ENCODE measurements at places on chromosomes 11 and 22.
A peak's percentile ranks its signal among the peaks of the same experiment; 100 is the strongest.

GRCh38 chr11:34830648-34831047 lies 85.5 kb downstream of the APIP start:
- no peaks in the 10 kb centered on the region for H3K36me3 ChIP-seq
- H3K27ac ChIP-seq, result no peak overlapping the region
- H3K4me3 ChIP-seq, result no peak overlapping the region
- H3K4me1 ChIP-seq, result peaks cover 11% of the 10 kb centered on the region
- DNase-seq, result no peak

DNA sequence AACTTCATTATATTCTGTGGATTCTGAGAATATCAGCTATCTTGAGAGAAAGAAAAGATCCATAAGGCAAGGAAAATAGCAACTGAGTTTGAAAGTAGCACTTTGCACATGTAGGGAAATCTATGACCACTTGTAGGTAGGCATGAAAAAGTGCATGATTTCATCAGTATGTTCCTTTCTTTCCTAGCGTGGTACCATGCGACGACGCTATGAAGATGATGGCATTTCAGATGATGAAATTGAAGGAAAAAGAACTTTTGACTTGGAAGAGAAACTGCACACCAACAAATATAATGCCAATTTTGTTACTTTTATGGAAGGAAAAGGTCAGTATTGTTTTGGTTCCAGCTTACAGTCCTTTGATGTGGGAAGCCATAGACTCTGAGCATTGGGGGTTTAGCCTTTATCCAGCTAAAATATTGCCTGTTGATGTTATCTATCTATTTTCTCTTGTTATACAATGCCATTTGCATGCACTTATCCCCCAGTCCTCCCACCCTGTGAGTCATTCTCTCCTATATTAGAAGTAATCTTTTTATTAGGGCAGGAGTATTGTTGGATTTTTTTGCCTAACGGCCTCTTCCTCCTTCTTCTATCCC lies 60.9 kb downstream of the KDM2A start:
- H3K27me3 ChIP-seq, result no peaks in the 10 kb centered on the region
- H3K4me1 ChIP-seq, result no peaks in the 10 kb centered on the region
- no peak for DNase-seq
- no peaks in the 10 kb centered on the region for H3K36me3 ChIP-seq
- H3K27ac ChIP-seq, result no peak overlapping the region

DNA sequence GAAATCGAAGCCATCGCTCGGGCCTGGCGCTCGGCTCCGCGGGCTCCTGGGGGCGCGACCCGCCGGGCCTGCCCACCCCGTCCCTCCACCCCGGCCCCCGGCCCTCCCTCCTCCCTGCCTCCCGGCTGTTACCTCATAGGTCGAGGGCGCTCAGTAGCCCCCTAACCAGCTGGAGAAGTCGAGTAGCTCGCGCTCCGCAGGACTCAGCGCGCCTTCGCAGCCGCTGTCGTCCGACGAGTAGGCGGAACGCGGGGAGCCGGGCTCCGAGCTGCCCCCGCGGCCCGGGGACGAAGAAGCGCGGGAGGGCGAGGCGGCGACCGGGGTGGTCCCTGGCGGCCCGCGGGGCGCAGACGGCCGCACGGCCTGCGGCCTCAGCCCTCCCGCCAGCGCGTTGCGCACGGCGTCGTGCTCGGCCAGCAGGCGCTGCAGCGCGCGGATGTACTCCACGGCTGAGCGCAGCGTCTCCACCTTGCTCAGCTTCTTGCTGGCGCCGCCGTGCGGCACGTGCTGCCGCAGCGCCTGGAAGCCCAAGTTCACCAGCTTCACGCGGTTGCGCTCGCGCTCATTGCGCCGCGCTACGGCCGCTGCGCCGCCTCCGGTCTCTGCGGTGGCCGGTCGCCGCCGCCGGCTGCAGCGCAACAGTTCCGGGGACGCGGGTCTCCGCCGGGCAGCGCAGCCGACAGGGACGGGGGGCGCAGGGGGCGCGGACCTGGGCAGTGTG lies 627 bp downstream of the ASCL2 start:
- peaks cover 10% of the 10 kb centered on the region for H3K27me3 ChIP-seq
- peak; percentile 67 for DNase-seq
- peak overlapping the region; percentile 51 for H3K27ac ChIP-seq
- no peaks in the 10 kb centered on the region for H3K36me3 ChIP-seq
- peaks cover 30% of the 10 kb centered on the region for H3K4me1 ChIP-seq
- no peak overlapping the region for H3K4me3 ChIP-seq

DNA sequence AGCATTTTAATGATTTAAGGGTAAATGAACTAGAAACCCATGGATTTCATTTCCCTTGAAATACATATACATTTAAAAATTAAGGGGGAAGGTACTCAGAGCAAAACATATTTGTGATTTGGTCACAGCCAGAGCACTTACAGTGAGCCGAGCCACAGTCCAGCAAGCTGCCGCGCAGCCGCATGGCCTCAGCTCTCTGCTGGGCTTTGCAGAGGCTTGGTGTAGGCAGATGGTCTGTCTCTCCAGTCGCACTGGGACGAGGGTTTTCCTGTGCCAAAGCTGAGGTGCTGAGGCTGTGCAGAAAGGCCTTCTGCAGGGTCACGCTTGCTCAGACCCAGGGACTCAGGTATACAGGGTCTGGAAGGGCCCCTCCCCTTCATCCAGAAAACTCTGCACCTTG lies 367.3 kb downstream of the OPCML start:
- DNase-seq, result no peak
- no peak overlapping the region for H3K4me3 ChIP-seq
- no peaks in the 10 kb centered on the region for H3K36me3 ChIP-seq
- H3K27me3 ChIP-seq, result no peaks in the 10 kb centered on the region

DNA sequence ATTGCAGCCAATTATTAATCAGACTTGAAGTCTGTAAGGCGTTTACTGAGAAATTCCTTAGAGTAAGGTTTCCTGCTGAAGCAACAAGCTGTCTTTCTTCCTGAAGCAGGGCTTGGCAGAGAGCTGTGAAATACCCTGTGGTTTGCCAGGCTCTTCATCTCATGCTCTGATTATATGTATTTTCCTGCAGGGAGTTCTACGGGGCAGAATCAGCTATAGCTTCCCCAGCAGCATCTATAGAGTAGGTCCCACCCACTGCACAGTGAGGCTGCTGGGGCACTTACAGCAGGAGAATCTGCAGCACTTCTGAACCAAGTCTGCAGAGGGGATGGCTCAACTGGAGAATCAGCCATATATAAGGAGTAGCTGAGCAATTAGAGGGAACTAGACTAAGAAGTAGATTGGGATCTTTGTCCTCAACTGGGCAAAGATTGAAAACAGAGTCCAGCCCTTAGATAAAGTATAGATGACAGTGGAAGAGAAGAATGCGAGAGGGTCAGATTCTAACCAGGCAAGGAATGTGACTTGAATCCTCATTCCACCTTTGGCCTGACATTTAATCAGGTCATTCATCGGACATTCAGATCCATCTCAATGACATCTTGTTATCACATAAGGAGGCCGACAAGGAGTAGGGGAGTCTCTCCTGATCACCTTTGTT lies 37.6 kb downstream of the CNTF start:
- H3K4me1 ChIP-seq, result peaks cover 6% of the 10 kb centered on the region
- H3K4me3 ChIP-seq, result no peak overlapping the region
- H3K27me3 ChIP-seq, result no peaks in the 10 kb centered on the region
- H3K36me3 ChIP-seq, result no peaks in the 10 kb centered on the region
- peak overlapping the region; percentile 38 for H3K27ac ChIP-seq
- DNase-seq, result no peak

DNA sequence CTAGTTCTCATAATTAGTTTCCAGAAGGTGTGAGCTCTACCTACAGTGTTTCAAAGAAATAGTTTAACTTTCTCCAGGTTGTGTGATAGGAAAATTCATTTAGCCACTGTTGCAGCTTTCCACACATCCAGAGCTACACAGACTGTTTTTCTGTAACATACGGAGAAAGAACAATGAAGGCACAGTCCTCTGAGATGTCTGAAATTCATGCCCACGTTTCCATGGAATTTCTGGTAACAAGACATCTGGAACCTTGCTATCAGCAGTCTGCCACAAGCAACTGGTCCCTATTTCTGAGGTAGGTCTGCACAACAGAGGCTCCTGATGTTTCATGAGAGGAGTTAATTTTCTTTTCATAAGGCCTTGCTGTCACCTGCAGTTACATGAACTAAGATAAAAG lies 273.3 kb upstream of the C11orf87 start:
- no peaks in the 10 kb centered on the region for H3K27me3 ChIP-seq
- H3K27ac ChIP-seq, result no peak overlapping the region
- H3K4me3 ChIP-seq, result no peak overlapping the region
- no peaks in the 10 kb centered on the region for H3K4me1 ChIP-seq
- no peak for DNase-seq
- H3K36me3 ChIP-seq, result no peaks in the 10 kb centered on the region

DNA sequence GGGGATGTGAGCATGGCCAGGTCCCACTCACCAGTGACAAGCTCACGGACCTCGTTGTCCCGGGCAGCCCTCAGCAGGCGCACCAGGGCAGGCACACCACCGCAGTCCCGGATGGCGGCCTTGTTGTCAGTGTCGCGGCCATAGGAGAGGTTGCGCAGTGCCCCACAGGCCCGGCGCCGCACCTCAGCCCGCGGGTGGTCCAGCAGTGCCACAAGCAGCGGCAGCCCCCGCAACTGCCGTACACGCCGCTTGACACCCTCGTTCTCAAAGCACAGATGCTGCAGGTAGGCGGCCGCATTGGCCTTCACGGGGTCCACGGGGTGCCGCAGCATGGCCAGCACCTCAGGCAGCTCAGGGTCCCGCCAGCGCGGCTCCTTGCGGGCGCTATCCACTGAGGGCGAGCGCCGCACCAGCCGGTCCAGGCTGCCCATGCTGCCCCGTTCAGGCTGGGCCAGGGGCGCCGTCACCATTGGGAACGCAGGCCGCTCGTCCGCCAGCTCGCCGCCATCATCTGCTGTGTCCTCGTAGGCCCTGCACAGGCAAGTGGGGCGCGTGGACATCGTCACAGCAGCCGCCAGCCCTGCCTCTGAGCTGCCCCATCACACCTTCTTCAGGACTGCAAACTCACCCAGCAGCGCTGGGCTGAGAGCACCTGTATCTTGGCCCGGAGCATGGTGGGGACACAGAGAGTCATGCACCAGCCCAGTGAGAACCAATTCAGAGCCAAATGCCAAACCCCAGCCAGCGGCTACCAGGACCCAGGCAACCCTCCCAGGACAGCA lies 36.7 kb downstream of the ARVCF start:
- no peak overlapping the region for H3K27ac ChIP-seq
- DNase-seq, result no peak
- peaks cover 4% of the 10 kb centered on the region for H3K4me1 ChIP-seq
- H3K27me3 ChIP-seq, result no peaks in the 10 kb centered on the region
- H3K36me3 ChIP-seq, result no peaks in the 10 kb centered on the region

DNA sequence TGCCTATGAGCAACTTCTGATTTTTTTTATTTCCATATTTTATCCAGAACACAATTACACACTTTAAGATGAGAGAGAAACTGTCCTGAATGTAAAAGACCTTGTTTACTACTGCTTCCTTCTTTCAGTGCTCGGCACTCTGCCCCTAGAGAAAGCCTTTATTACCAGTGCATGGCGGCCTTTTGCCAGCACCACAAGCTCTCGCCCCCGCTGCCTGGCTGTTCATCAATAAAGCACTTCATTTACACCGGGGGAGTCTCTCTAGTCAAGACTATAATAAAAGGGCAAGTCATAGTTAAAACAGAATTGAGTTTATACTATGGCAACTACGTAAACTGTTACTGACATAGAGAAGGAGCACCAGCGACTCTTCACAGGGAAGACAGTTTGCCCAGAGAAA lies 259.5 kb downstream of the CADM1 start:
- H3K4me1 ChIP-seq, result no peaks in the 10 kb centered on the region
- no peak overlapping the region for H3K4me3 ChIP-seq
- H3K27ac ChIP-seq, result no peak overlapping the region
- no peak for DNase-seq
- no peaks in the 10 kb centered on the region for H3K36me3 ChIP-seq

DNA sequence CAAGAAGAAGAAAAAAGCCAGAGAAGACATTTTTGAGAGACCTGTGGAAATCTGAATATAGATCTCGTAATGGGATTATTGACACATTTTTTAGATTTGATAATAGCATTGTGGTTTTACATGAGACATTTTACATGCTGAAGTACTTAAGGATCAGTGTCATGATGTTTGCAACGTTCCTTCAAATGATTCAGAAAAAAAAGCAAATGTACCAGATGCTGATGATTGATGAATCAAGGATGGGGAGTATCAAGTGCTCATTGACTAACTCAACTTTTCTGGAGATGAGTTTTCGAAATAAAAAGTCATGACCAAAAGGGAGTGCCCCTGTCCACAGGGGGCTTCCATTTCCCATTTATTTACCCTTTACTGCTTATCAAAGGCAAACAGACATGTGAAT lies 207.0 kb upstream of the SORL1-AS1 start:
- H3K4me3 ChIP-seq, result no peak overlapping the region
- no peak for DNase-seq
- H3K4me1 ChIP-seq, result peaks cover 10% of the 10 kb centered on the region
- no peaks in the 10 kb centered on the region for H3K27me3 ChIP-seq

- H3K4me1 ChIP-seq, result no peaks in the 10 kb centered on the region
- H3K27ac ChIP-seq, result no peak overlapping the region
- no peaks in the 10 kb centered on the region for H3K36me3 ChIP-seq
- DNase-seq, result no peak
- H3K27me3 ChIP-seq, result no peaks in the 10 kb centered on the region
- no peak overlapping the region for H3K4me3 ChIP-seq
Observed at GRCh38 chr11:93403930-93404329, 73.4 kb downstream of the DEUP1 start.

DNA sequence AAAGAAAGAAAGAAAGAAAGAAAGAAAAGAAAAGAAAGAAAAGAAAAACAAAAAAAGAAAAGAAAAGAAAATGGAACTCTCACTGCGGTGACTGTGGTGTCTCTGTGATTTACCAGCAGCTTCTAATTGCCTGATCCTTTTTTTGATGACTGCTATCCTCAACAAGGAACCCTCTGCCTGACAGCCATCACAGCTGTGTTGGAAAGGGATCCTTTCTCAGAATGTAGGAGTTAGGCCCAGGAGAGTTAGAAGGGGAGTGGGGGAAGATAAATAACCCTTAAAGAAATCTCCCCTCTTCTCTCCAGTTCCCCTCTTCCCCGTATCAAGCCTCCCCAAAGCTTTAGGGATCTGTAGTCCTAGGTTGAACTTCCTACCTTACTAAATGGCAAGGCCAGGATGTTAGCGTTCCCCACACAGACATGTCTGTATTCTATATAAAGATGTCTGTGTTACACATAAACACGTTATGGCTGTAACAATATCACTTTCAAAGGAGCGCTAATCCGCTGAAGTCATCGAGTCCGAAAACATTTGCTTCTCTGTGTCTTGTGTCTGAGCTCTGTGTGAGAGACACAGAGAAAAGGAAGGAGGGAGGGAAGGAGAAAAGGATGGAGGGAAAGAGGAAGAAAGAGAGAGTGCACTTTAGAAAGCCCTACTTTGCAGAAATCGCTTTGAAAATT lies 26.8 kb upstream of the WT1 start:
- H3K4me1 ChIP-seq, result no peaks in the 10 kb centered on the region
- H3K4me3 ChIP-seq, result no peak overlapping the region
- no peaks in the 10 kb centered on the region for H3K27me3 ChIP-seq

- peaks cover 26% of the 10 kb centered on the region for H3K4me1 ChIP-seq
- no peak overlapping the region for H3K4me3 ChIP-seq
- no peaks in the 10 kb centered on the region for H3K36me3 ChIP-seq
- no peaks in the 10 kb centered on the region for H3K27me3 ChIP-seq
- H3K27ac ChIP-seq, result no peak overlapping the region
- no peak for DNase-seq
Observed at GRCh38 chr22:40216041-40216756, 38.5 kb downstream of the TNRC6B start.

GRCh38 chr22:27844256-27844655 lies 42.7 kb upstream of the MN1 start:
- no peaks in the 10 kb centered on the region for H3K36me3 ChIP-seq
- H3K4me1 ChIP-seq, result peaks cover 9% of the 10 kb centered on the region
- no peaks in the 10 kb centered on the region for H3K27me3 ChIP-seq
- no peak overlapping the region for H3K4me3 ChIP-seq

GRCh38 chr22:37896181-37896592 lies 9.9 kb upstream of the MICALL1 start:
- H3K36me3 ChIP-seq, result no peaks in the 10 kb centered on the region
- no peak overlapping the region for H3K4me3 ChIP-seq
- no peak overlapping the region for H3K27ac ChIP-seq
- peaks cover 75% of the 10 kb centered on the region for H3K4me1 ChIP-seq
